Stimulated activated CD4-positive, alpha-beta T cell treated with anti-CD3 and anti-CD28 coated beads, Interleukin-12 subunit alpha, Interleukin-12 subunit beta, amount 100 ng/mL, for 48 hours (primary cell): ENCODE measurements at places on chromosomes 7 and 10.

DNA sequence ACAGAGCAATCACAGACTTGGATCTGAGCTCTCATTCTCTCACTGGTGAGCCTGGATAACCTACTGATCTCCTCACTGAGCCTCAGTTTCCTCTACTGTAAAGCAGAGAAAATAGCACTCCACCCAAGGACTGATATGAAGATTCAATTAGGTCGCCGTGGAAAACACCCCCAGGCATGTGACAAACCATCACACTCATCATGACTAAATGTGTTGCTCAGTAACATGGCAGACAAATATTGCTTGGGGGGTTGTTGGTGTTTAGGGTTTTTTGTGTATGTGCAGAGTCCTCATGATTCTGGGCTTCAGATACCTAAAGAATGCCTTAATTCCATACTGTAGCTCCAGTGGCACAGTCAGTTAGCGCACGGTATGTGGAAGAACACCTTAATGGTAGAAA lies 122.1 kb upstream of the TCF7L2 start:
- DNase-seq = no peak

GRCh38 chr10:130021383-130021950 lies 57.4 kb upstream of the EBF3 start:
- no peak for DNase-seq

- no peak for DNase-seq
Measured at GRCh38 chr7:12107841-12108254, 103.2 kb upstream of the TMEM106B start.

DNA sequence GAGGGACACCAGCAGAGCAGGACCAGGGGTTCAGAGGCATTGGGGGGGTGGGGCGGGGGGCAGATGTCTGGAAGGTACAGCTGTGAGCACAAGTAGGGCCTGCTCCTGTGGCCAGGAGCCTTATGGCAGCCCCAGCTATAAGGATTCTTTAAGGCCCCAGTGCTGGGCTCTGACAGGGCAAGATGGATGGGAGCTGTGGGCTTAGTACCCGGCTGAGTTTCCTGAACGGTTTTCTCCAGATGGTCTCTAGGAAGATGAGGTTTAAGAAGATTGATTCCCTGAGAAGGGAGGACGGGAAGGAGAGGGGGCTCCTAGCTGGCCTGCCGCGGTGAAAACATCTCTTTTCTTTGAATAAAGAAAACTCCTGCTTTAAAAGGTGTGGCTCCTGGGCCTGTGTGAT lies 30.1 kb upstream of the COMTD1 start:
- DNase-seq = no peak

- DNase-seq = no peak
Measured at GRCh38 chr7:44219371-44220045, 18.7 kb downstream of the YKT6 start.

- no peak for DNase-seq
Measured at GRCh38 chr7:70573071-70573661, 558.8 kb upstream of the GALNT17 start.

DNA sequence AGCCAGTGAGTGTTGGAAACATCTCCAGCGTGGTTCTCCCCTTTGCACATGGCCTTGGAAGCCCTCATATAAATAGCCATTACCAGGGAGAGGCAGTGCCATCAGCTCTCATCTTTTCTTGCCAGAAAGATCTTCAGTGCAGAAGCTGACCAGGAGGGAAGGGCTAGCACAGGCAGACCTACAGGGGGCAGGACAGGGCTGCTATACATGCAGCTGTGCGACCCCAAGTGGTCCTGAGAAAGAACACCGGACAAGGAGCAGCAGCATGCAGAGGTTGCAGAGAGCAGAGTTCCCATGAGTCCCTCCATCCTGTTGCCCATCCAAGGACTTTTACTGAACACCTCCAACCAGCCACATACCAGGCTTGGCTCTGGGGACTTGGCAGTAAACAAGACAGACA lies 17.1 kb downstream of the GRID1 start:
- no peak for DNase-seq

DNA sequence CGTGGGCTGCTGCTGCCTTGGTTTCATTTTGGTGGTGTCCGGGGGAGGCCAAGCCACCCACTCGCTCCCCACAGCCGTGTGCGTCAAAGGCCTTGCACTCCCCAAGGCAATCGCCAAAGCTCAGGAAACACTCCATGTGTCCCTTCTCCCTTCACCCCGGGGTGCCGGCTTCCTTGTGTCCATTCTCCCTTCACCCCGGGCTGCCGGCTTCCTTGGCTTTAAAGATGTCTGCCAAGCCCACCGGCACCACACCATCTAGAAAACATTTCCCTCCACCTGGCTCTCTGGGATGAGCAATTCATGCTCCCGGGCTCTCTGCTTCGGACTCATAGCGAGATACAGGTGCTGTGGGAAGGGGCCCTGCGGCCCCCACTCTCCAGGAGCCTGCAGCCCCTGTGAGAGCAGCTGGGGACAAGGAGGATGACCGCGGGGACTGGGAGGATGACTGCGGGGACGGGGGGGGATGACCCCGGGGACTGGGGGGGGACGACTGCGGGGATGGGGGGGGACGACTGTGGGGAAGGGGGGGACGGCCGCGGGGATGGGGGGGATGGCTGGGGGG lies 322.1 kb downstream of the DNAJB6 start:
- no peak for DNase-seq

- DNase-seq = no peak
Measured at GRCh38 chr7:20787660-20788419, 1.2 kb upstream of the SP8 start.

GRCh38 chr7:3229904-3230470 lies 71.1 kb upstream of the SDK1 start:
- DNase-seq = no peak

DNA sequence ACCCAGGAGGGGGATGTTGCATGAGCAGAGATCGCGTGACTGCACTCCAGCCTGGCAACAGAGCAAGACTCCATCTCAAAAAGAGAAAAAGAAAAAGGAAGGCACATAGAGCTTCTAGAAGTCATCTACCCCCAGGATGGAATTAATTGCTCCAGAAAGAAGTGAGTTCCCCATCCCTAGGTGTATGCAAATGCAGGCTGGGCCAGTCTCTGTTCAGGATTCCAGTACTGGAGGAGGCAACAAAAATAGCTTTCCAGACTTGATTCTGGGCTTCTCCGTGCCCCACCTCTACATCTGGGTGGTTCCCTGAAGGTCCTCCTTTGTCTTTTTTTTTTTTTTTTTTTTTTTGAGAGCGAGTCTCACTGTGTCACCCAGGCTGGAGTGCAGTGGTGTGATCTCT lies 28.6 kb downstream of the CASTOR2 start:
- DNase-seq = no peak

GRCh38 chr7:82517050-82517449 lies 73.5 kb upstream of the CACNA2D1 start:
- no peak for DNase-seq

DNA sequence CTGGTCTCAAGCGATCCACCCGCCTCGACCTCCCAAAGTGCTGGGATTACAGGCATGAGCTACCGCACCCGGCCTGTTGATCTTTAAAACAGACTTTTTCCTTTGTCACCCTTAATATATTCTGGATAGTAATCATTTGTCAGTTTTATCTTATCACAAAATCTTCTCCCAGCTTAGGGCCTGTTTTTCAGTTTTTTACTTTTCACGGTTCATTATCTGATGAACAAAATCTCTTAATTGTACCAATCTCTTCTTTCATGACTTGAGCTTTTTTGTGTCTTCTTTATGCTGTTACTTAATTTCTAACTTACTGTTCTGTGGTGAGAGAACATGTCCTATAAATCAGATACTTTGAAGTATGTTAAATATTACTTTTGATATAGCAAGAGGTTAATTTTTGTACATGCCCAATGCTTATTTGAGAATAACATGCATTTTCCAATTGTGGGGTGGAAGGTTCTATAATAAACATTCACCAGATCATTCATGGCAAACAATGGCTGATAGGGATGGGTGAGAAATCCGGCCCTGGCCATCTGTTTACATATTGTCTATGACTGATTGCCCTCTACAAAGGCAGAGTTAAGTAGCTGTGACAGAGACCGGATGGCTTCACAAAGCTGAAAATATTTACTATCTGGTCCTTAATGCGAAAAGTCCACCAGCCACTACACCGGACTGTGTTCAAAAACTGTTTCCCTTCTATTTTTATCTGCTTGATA lies 5.3 kb downstream of the PAPOLB start:
- DNase-seq = no peak

- no peak for DNase-seq
Measured at GRCh38 chr7:19248115-19248514, 102.9 kb upstream of the FERD3L start.

DNA sequence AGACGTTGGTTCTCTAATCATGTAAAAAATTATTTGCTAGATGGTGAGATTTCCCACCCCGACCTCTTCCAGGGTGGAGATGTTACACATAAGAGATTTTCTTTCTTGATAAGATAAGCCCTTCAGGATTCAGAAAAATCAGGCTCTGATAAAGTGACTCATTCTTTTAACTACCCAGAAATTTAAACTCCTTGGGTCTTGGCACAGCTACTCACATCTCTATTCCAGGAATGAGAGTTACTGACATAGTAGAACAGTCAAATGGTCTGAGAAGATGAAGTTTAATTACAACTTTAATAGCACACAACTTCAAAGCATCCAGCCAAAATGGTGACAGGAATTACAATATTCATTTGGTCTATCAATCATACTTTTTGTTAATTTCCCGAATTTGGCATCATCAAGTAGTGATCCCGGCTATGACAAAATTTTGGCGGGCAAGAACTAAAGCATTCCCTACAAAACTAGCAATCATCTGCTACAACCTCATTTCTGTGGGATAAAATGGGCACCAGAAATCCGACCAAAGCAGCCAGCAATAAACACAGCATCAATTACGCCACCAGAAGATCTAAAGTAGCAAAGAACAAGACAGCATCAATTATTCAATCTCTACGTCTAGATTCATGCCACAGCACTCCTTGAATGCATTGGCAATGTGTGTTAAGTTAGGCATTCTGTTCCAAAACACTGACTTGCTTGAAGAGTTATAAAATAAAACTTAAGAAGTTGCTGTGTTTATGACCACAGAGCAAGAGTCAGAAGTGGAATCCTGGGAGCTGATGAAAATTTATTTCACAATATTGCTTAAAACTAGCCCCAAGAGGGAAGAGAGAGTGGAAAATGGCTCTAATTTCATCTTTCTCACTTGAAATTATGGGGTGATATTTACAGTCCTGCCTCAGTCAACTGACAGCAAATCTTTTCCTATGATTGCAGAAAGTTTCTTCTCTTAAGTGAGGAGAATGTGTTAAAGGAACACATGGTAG lies 565.7 kb upstream of the ANKRD30A start:
- no peak for DNase-seq

- DNase-seq = no peak
Measured at GRCh38 chr7:81457852-81458522, 311.9 kb downstream of the HGF start.

DNA sequence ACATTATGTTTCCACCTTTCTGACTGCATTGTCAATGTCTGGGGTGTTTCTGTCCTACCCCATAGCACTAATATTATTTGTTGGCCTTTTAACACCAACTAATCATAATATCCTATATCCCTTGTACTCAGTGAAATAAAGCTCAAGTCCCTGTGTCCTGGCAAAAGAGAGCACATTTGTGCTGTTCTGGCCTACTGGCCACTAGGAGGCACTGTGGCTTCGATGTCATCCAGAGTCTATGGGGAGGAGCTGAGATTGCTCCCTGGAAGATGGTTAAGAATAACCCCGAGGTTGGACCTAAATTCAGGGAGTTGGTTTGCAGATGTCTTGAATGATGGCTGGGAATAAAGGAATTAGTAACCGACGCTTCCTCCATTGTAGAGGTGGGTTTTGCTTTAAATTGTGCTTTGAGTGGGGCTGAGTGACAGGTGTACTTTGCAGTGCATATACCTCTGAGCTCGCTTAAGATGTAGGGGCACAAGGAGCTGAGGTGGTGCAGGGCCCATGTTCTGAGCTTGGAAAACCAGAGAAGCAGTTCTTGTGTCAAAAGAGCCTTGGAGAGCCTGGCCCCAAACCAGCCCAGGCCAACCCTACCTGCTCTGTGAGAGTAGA lies 191.2 kb upstream of the PRSS1 start:
- DNase-seq = peak; percentile 23
